Fibroblast of skin of abdomen (primary cell): ENCODE measurements at places on chromosomes 6 and 20.

DNA sequence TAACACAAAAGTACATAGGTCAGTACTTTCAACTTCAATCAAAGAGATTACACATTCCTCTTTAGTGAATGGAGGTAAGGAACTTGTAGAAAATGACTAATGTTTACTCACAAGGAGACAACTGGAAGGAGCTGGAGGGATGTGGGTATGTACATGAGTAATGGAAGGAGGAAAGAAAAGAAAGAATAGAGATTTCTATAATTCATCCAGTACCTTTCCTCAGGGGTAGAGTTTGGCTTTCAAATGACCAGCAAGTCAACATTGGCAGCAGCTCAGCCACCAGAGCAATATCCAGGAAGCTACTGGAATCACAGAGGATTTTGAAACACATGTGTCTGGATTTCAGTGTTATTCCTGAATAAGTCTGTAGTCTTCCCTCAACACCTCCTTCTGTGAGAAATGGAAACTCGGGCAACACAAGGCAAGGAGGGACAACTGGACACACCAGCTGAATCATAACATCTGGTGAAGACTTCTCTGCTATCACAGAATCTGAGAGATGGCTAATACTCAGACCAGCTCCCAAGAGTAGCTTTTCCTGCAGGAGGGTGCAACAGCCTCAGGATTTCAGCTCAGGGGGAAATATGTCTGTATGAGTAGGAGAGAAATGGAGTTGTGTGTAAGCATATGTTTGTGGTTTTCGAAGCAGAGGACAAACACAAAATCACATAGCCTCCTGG is 98.8 kb downstream of the HAO1 start:
- DNase-seq: peak; percentile 68

- DNase-seq: peak; percentile 66
These were observed 517.3 kb upstream of the PTCHD4 start for GRCh38 chr6:48628316-48628715.

- no peak for DNase-seq
These were observed 95.1 kb upstream of the OLIG3 start for GRCh38 chr6:137589067-137589848.

GRCh38 chr6:95690328-95690727 is 113.0 kb downstream of the MANEA start:
- no peak for DNase-seq

- DNase-seq: no peak
These were observed 16.7 kb upstream of the DEF6 start for GRCh38 chr6:35280903-35281302.

- DNase-seq: peak; percentile 99
These were observed at the start of gene NFYA for GRCh38 chr6:41072836-41073202. NFYA (plus strand) TSS chr6:41072974; CDS start chr6:41079090, 6,116 bp downstream.

GRCh38 chr20:13131688-13132087 is 89.4 kb upstream of the ISM1 start:
- no peak for DNase-seq

GRCh38 chr6:83847179-83847578 is 6.0 kb upstream of the RIPPLY2 start:
- no peak for DNase-seq

GRCh38 chr6:1212919-1213318 is 99.0 kb upstream of the FOXQ1 start:
- DNase-seq: no peak

GRCh38 chr20:16189371-16189770 is 383.9 kb downstream of the KIF16B start:
- DNase-seq: no peak

DNA sequence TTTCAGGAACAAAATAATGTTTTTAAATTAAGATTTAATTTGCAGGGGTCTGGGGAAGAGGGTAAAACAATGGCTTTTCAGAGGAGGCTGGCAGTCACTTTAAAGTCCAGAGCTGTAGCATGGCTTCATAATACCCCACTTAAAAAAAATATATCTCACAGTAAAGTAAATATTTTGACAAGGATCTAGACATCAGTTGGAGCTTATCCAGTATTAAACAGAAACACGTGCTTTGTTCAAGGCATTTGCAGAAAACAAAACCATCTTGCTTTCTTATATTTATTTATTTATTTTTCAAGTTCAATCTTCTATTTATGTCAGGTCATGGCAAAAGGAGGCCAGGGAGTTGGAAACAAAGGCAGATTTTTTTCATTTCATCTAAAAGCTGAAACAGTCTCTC is 53.3 kb upstream of the PRL start:
- no peak for DNase-seq

DNA sequence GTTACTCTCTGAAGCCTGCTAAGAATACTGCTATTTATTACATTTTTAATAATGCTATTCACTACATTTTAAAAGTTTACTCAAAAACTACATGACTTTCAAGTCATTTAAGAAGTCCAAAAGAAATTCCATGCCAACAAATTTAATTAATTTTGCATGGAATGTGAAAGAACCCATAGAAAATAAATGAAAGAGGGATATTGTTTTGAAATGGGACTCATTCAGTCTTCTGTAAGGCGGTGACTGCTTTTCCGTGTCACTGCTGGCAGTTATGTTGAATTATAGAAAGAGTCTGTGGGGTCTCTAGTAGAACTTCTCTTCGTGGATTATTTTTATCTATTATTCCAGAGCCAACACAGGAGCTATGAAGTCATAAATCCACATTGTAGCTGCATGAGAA is 211.2 kb downstream of the LAMA2 start:
- DNase-seq: no peak

- DNase-seq: peak; percentile 82
These were observed 9.0 kb upstream of the TSHZ2 start for GRCh38 chr20:52963131-52963530.

DNA sequence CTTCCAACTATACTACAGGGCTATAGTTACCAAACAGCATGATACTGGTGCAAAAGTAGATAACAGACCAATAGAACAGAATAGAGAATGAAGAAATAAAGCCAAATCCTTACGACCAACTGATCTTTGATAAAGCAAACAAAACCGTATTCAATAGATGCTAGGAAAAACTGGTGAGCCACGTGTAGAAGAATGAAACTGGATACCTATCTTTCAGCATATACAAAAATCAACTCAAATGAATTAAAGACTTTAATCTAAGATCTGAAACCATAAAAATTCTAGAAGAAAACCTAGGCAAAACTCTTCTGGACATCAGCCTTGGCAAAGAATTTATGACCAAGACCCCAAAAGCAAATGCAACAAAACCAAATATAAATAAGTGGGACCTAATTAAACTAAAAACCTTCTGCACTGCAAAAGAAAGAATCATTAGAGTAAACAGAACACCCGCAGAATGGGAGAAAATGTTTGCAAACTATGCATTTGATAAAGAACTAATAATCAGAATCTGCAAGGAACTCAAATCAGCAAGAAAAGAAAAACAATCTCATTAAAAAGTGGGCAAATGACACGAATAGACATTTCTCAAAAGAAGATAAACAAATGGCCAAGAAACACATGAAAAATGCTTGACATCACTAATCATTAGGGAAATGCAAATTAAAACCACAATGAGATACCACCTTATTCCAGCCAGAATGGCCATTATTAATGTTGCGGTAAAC is 109.8 kb downstream of the TAF4 start:
- DNase-seq: no peak

GRCh38 chr6:137248702-137249101 is 29.5 kb upstream of the IFNGR1 start:
- no peak for DNase-seq

GRCh38 chr6:4403828-4404227 is 268.5 kb upstream of the ECI2 start:
- DNase-seq: no peak

DNA sequence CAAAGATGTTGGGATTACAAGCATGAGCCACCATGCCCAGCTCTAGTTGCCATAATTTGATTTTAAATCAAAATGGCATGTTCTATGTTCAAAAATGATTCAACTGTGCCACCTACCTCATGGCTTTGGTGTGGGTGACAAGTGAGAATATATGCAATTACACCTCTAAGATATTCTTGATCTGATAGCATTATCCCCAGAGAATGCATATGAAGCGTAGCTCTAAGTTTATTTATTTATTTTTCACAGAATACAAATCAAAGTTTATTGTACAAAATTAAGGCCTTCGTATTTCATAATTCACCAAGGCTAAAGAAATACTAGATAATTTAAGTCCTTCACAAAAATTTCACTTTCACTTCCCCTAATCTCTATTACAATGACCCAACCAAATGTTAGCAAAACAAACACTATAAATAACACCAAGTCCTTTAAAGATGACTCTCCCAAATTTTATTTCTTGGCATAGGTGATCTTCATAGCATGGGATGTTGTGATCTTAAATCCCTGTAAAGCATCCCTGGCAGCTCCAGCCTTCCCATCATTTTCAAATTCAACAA is 205.9 kb upstream of the TAB2 start:
- DNase-seq: no peak

GRCh38 chr20:47974234-47974878 is 189.1 kb upstream of the SULF2 start:
- no peak for DNase-seq

- DNase-seq: no peak
These were observed 121.4 kb upstream of the TCF21 start for GRCh38 chr6:133767357-133767970.

GRCh38 chr6:127343809-127344659 is 625 bp upstream of the ECHDC1 start:
- peak; percentile 49 for DNase-seq

- no peak for DNase-seq
These were observed 15.7 kb upstream of the POU5F1 start for GRCh38 chr6:31186052-31186734.

DNA sequence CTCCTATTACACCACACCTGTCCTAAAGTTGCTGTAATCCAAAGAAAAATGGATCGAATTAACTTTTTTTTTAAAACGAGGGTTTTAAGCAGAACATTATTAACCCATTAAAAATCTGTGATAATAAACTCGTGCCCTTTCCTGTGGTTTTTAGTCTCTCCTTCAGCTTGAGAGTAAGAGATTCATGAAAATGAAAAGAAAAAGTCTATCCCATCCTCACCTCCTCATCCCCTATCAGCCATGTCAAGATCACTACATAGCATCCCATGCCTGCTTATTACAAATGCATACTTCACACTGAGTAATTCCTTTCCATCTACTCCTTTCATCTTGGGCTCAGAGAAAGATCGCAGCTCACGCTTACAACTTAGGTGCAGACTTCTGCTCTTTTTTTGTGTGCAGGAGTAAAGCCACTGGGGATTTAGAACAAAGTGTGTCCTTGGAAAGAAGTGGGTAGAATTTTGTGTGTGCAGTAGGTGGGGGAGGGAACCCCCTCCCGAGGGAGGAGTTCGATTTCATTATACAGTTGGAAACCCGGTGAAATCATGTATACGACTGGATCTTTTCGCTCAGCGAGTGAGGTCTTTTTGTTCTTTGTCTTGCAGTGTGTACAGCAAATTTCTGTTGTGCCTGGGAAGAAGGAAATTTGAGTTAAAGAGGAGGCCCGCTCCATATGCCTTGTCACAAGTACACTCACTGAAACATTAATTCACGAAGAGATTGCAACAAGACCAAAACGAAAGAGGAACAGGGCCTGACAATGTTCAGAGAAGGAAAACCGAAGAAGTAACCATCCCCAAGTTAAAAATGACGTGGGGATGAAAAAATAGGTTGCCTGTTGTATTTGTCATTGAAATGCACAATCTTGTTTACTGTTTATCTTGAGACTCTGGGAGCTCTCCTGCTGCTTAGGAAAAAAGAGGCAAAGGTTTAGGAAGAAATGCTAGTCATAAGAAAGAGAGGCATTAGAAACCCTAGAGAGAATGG is 146.5 kb upstream of the ZNF217 start:
- peak; percentile 53 for DNase-seq

GRCh38 chr20:9215539-9215938 is 146.7 kb downstream of the PLCB4 start:
- no peak for DNase-seq

DNA sequence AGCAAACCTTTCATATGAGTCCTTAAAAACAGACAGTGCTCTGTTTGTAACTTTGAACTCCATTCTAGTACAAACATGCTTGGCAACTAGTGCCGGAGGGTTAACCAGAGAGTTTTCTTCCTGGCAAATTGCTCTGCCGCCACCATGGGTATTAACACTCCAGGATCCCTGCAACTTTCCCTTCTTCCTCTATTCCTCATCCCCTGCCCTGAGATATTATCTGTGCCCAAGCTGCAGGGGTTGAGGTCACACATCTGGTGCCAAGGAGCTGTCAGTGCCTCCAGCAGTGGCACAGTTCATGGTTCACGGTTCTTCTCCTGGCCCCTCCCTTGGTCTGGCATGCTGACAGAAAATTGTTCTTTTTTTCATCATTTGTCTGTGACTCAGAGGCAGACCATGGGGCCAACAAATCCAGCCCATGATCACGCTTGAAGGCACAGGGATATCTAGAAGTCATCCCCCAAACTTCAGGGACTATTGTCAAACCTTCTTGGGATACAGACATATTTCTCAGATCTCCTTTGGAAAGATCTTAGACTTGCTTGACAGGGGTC is 77.5 kb downstream of the ATXN1 start:
- peak; percentile 79 for DNase-seq

- DNase-seq: no peak
These were observed 23.5 kb downstream of the PLAGL2 start for GRCh38 chr20:32183947-32184635.

DNA sequence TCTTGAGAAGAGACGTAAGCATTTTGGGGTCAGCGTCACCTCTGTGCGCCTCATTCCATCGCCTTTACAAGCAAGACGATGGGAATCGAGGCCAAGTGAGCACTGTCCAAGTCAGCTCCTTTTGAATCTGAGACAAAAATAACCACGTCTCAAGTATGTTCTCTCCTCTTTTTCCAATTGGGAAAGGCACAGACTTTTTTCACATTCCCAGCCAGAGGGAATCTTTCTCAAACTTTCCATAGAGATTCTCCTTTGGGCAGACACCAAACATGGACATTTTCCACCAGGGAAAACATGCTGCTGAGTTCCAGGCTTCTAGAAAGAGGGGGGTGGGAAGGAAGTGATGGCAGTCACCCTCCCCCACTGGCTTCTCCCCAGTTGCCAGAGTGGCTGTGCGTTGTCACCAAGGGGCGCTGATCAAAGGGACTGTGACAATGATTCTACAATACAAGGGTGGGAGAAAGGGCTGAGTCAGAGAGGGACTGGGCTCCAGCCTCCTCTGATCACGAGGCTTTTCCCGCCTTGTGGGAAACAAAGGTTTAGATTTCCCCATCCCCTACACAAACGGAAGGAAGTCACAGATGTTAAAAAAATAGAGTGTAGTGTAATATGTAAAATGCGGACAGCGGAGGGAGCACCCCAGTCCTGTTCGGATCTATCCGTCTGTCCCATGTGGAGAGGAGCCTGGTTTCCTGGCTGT is 281.9 kb upstream of the RNF24 start:
- DNase-seq: peak; percentile 4
